ENCODE measurements at places on chromosomes 6 and 20.

- DNase-seq, result no peak
These were observed at the start of gene DCDC2 for GRCh38 chr6:24357336-24358218. TSS of gene DCDC2 (minus strand) at chr6:24358059. CDS start at chr6:24357750, 309 bp downstream.

DNA sequence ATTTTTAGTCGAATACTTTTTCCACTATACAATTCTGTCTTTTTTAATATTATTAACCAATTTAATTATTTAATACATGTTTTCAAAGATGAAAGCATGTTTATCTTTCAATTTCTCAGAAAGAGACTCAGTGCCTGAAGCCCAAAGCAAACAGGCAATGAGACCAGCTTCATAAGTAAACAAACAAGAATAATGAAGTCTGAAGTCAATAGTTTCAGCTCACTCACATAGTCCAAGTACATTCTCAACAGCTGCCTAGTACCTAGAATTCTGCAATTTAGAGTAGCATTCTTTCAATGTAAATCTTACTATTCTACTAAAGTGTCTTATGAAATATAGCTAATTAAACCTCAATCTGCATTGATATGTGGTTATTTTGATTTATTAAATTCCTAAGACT, 626.5 kb upstream of the NRSN1 start:
- no peak for DNase-seq

- no peak for DNase-seq
These were observed 771.4 kb upstream of the MMS22L start for GRCh38 chr6:98054453-98054852.

DNA sequence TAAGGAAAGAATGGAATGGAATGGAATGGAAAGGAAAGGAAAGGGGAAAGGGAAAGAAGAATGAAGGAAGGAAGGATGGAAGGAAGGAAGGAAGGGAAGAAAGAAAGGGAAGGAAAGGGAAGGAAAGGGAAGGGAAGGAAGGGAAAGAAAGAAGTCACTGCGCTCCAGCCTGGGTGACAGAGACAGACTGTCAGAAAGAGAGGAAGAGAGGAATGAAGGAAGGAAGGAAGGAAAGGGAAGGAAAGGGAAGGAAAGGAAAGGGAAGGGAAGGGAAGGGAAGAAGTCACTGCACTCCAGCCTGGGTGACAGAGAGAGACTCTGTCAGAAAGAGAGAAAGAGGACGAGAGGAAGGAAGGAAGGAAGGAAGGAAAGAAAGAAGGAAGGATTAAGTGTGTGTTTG, 221.2 kb upstream of the LAMP5 start:
- DNase-seq, result no peak

- DNase-seq, result no peak
These were observed 16.1 kb upstream of the FOXO3 start for GRCh38 chr6:108544606-108545005.

- DNase-seq, result no peak
These were observed 92.7 kb upstream of the DTNBP1 start for GRCh38 chr6:15755526-15755925.

- no peak for DNase-seq
These were observed 38.0 kb upstream of the GMPR start for GRCh38 chr6:16200321-16200883.

DNA sequence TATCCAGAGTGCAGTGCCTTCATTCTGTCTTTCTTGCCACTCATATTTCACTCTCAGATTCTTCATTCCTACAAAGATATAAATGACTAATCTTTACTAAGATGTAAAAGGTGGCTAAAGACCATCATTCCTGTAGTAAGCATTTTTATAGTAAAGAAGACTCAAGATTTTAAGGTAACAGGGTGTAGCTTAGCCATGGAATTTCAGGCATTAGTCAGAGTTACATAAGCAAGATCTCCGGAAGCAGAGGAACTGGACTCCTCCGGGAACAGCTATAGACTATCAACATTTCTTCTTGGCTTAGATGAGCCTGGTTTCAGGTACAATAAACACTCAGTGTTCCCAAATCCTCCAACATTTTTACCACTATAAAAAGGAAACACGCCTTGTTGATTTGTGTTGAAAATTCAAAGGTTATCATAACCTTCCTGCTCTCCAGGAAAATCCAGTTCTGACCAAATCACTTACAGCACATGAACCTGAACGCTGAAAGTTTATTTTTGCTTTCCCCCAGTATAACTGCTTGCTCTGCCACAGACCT, 23.7 kb downstream of the SERPINB1 start:
- no peak for DNase-seq

DNA sequence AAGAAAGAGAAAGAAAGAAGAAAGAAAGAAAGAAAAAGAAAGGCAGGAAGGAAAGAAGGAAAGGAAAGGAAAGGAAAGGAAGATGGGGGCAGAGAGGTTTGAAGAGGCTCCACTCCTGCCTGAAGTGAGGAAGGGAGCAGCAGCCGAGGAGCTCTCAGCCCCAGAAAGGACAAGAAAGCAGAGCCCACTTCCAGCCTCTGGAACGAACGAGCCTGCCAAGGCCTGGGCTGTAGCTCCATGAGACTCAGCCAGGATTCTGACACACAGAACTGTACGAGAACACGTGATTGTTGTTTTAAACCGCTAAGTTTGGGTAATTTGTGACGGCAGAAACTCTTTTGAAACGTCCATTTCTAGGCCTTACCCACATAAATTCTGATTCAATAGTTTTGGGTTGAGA, 69.5 kb downstream of the TTLL2 start:
- DNase-seq, result no peak

GRCh38 chr6:149049230-149049629, 268.3 kb upstream of the TAB2 start:
- no peak for DNase-seq

GRCh38 chr20:1509237-1509636, 18.0 kb upstream of the SIRPB2 start:
- no peak for DNase-seq

DNA sequence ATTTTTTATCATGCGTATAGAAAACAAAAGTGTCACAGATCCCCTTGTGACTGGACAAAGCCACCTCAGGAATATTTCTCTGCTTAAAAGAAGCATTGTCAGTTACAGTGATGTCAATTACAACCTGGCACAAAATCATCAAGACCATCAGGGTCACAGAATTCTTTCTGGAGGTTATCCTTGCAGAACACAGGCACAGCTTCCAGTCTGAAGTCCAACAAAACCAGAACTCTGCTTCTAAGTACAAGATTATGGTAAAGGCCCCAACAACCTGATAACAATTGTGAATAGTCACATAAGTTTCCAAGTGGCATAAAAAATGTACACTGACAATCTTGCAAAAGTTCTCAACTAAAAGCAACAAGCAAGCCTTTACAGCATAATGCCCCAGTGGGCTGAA, 21.0 kb downstream of the PLAGL2 start:
- no peak for DNase-seq

- DNase-seq, result no peak
These were observed 146.5 kb downstream of the TBC1D32 start for GRCh38 chr6:121187833-121188200.

DNA sequence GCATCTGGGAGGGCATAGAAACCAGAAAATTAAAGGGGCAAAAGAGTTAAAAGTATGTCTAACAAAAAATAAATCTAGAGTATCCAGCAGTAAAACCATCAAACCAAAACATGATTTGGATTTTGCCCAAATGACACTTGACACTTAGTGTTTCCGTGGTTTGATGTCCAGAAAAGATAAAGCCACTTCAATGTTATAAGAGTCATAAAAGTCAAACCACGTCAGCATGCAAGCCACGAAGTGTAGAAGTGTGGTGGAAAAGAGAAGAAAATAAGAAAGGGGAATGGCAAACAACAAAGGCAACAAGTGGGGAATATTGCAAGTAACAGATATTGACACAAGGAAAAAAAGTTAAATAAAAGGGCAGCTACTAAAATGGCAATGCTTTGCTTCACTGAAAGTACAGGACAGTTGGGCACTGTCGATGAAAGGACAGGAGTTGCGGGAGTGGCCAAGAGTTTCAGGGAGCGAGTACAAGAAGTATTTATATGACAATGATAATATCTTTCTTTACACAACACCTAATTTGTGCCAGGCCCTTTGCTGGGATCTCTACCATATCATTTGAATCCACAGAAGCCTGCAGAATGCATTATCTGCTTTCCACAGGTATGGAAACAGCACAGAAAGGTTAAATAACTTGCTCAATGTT, 6.3 kb upstream of the HDDC2 start:
- DNase-seq, result no peak

- no peak for DNase-seq
These were observed 28.5 kb upstream of the MRPS18A start for GRCh38 chr6:43716099-43716498.

GRCh38 chr6:125097186-125097585, 56.4 kb upstream of the TPD52L1 start:
- no peak for DNase-seq

- DNase-seq, result no peak
These were observed 740 bp downstream of the TRIM15 start for GRCh38 chr6:30163918-30164654.

DNA sequence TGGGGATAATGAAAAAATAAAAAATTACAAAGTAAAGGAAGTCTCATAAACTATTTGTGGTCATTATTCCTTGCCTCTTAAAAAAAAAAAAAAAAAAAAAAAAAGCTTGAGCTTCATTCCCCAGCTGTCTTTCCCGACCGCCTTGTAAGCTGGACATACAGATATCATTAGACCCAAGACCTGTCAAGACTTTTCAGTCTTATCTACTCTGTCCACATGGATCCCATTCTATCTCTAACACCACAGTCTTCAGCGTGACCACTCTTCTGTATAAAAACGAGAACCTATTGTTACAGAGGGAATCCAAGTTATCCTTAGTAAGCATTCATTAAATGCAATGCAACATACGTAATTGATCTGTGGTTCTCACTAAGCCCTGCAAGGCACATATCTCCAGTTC, 423.5 kb downstream of the MEI4 start:
- no peak for DNase-seq

GRCh38 chr6:84249724-84250123, 22.3 kb upstream of the CEP162 start:
- no peak for DNase-seq

- DNase-seq, result no peak
These were observed 2.0 kb downstream of the MYB start for GRCh38 chr6:135183002-135183531.

GRCh38 chr20:52190437-52191131, 995 bp downstream of the ZFP64 start:
- no peak for DNase-seq

DNA sequence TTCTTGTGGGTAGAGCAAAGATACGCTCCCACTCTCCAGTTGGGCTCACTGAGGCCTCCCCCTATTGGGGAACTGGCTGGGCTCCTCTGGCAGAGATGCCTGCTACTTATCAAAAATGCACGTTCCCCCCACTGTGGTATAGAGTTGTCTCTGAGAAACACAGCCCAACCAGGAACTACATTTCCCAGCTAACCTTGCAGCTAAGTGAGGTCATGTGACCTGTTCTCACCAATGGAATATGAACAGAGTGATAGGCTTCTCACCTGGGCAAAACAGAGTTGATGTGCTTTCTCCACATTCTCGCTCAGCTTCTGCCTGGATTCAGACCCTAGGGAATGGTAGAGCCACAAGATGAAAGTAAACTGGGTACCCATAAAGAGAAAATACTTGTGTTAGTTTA, 49.1 kb upstream of the PTPRT start:
- no peak for DNase-seq

DNA sequence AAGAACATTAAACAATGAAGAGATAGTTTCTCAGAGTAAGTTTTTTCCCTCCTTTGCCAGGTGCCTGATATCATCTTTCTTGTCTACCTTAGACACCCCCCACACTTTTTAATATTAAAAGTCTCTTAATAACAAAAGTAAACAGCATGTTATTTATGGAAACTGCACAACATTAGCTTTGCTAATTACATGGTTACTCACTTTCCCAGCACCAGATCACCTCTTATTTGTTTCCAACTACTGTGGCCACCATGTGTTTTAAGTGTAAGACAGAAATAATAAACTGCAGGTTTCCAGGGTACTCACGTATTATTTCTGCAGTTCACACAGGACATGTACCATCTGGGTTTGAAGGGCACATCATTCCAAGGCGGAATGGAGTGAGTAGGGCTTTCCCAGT, 125.0 kb downstream of the TRMT11 start:
- no peak for DNase-seq

GRCh38 chr6:169246445-169246844, 7.2 kb downstream of the THBS2 start:
- no peak for DNase-seq

GRCh38 chr6:4853349-4853748, 77.1 kb downstream of the CDYL start:
- no peak for DNase-seq

DNA sequence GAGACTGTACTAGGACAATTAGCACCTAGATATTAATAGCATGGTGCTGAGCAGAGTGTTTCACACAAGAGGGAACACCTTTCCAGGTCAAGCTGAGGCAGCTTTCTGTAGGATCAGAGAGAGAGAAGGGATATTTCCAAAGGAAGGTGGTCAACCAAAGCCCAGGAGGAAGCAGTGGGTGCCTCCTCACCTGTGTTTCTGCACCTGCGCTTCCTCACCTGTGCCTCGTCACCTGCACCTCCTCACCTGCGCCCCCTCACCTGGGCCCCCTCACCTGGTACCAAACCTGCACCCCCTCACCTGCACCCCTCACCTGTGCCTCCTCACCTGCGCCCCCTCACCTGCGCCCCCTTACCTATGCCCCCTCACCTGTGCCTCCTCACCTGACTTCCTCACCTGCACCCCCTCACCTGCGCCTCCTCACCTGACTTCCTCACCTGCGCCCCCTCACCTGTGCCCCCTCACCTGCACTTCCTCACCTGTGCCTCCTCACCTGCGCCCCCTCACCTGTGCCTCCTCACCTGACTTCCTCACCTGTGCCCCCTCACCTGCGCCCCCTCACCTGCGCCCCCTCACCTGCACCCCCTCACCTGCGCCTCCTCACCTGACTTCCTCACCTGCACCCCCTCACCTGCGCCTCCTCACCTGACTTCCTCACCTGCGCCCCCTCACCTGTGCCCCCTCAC, 67.9 kb downstream of the TTLL2 start:
- no peak for DNase-seq

GRCh38 chr20:10040070-10040975, 5.5 kb downstream of the ANKEF1 start:
- DNase-seq, result no peak

- DNase-seq, result no peak
These were observed 273.9 kb downstream of the RFPL4B start for GRCh38 chr6:112620812-112621569.

GRCh38 chr20:6767536-6768227, at the start of gene BMP2:
TSS of gene BMP2 (plus strand) at chr20:6767686. CDS start at chr20:6770127, 2,441 bp downstream.
- DNase-seq, result no peak

DNA sequence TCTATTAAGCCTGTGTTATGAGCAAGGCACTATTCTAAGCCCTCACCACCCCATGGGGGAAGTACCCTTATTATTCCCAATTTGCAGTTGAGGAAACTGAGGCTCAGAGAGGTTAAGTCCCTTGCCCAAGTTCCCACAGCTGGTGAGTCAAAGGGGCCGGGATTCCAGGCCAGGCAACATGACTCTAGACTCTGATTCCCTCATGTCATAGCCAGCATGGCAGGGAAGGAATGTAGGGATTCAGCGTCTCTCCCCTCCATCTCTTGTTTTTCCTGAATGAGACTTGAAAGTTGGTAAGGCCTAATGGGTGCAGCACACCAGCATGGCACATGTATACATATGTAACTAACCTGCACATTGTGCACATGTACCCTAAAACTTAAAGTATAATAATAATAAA, 6.7 kb downstream of the C6orf132 start:
- no peak for DNase-seq

- no peak for DNase-seq
These were observed 52.9 kb upstream of the FNDC1 start for GRCh38 chr6:159116343-159116742.

- DNase-seq, result no peak
These were observed 337.6 kb downstream of the CDC5L start for GRCh38 chr6:44725070-44725469.
